Activated CD8-positive, alpha-beta memory T cell treated with anti-CD3 and anti-CD28 coated beads, Interleukin-2, amount 50 U/mL, for 48 hours (primary cell): ENCODE measurements at places on chromosomes 16 and 17.
A peak's percentile ranks its signal among the peaks of the same experiment; 100 is the strongest.

- DNase-seq, result no peak
Measured at GRCh38 chr16:53297477-53297876, 136.8 kb upstream of the RBL2 start.

DNA sequence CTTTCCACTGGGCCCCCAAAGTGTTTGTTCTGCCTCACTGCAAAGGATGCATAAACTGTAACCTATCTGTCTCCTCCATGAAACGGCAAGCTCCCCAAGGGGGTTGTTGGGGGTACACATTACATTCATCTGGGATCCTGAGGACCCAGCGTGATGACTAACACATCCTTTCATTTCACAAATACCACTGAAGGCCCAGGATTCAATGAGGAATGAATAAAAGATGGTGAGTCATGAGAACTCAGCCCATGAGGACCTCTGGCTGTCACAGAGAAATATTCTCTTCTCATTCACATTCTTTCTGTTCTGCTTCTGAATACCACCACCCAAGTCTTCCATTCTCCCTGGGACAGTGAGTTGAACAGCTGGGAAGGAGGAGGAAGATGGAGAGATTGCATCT lies 149.8 kb downstream of the RBFOX3 start:
- no peak for DNase-seq

GRCh38 chr17:57939797-57940196 lies 15.4 kb downstream of the CUEDC1 start:
- DNase-seq, result no peak

DNA sequence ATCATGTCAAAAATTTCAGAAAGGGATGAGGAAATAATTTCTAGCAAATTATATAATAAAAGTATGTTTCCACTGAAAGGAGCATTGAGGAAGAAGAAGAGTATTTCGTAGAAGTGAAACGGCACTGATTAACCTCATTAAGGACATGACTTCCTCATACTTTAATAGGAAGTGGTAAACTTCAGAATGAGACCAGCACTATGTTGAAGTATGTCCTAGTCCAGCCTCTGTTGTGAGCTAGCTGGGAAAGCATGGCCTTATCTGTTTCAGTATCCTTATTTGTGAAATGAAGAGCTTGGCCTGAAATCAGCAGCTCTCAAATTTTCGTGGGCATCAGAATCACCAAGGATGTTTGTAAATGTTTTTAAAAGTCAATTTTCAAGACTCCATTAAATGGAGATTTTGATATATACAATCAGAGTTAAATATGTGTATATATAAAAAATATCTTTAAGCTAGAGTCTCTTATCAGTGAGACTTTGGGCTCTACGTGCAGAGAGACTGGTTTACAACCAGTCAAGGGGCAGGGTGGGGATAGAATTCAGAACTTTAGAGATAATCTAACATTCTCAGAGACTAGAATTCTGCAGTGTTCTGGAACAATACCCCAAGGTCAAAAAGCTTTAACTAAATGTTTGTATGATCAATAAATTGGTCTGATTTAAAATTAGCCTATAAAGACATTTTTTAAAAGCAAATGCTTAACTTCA lies 365.4 kb downstream of the CDH13 start:
- DNase-seq, result no peak

DNA sequence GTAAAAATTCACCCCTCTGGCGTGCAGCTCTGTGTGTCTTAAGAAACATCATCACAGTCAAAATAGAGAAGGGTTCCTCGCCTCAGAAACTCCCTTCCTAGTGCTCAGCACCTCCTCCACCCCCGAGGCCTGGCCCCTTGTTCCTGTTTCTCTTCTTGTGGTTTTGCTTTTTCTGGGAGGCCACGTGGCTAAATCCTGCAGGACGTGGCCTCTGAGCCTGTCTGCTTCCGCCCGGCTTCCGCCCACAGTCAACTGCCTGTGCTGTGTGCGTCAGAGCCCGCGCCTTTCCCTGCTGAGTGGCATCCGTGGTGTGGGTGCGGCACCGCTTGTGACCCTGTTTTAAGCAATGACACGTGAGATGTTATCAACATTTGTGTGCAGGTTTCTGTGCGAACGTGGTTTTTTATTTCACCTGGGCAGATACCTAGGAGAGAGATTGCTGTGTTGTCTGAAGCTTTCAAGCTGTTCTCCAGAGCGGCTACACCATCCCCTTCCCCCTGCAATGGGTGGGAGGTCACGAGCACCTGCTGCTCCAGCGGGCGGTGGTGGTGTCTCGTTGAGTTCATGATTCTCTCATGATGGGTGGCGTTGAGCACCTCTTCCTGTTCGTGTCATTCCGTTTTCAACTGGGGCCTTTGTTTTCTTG lies 21.7 kb downstream of the ACSF3 start:
- DNase-seq, result peak; percentile 87

DNA sequence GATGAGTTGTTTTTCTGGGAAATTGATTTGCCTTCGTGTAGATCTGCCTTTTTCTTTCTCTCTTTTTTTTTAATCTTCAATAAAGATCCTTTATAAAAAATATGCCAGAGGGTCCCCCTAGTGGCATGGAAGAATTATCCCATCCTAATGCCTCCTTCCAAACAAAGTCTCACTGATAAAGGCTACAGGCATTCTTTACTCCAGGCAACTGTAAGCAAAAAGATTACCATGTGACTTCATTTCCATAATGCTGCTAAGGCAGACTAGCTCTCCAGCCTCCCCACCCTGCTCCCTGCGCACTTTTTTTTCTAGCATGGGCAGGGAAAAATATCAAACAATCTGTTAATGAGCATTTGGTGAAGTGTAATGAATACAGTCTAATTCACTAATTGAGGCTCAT lies 220.2 kb upstream of the CDH8 start:
- DNase-seq, result no peak

DNA sequence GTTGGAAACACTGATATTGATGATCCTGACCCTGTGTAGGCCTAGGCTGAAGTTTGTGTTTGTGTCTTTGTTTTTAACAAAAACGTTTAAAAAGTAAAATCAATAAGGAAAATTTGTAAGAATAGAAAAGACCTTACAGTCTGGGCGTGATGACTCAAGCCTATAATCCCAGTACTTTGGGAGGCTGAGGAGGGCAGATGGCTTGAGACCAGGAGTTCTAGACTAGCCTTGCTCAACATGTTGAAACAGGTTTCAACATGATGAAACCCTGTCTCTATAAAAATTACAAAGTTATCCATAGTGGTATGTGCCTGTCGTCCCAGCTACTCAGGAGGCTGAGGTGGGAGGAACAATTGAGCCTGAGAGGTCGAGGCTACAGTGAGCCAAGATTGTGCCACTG lies 18.3 kb upstream of the TOM1L1 start:
- DNase-seq, result no peak

GRCh38 chr17:34616148-34616547 lies 36.8 kb downstream of the TMEM132E start:
- DNase-seq, result no peak

GRCh38 chr16:6864244-6864643 lies 468.4 kb upstream of the RBFOX1 start:
- DNase-seq, result no peak

- DNase-seq, result no peak
Measured at GRCh38 chr16:11296706-11297491, 15.8 kb upstream of the PRM1 start.

DNA sequence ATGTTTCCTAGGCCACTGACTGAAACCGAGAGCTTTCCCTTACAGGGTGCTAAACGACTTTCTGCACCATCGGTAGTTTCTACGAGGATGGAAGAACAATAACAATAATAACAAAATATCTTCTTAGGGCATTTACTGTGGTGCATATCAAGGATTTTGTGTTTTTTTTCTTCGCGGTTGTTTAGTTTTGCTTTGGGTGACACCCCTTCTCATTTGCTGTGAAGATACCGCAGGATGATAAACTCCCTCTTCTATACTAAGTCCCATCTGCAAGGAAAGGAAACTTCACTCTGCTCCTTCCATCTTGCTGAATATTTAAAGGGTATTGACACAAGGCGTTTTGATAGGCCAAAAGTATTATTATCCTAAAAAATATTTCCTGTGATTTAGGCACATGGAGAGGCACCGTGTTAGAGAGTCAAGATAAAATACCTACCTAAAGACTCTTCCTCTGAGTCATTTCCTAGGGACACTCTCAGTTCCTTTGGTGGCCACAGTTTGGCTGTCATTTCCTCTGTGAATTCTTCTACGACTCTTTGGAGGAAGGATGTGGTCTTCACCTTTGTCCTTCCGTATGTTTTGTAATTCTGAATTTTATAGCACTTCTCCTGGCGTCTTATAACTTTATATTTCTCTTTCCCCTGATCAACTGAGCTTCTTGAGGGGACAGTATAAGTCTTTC lies 318.8 kb downstream of the CDH13 start:
- DNase-seq, result no peak

DNA sequence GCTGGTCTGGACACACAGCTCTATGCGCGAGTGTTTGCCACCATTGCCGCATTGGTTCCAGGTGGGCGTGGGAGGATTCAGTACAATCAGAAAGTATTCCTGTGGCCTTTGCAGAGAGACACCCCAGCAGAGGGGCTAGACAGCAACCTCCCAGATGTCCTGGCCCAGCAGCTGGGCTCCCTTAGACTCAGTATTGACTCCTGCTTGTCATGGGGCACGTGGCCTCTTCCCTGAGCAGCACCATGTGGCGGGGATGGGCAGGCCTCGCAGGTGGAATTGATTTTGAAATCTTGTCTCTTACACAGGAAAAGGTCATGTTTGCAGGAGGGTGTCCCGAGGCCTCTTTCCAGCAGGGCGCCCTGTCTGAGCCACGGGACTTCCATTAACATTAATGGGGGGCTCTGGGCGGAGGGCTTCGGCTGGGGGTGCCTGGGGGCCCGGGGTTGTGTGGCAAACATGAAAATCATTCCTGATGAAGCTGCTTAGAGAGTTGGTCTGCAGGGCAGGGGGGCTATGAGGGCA lies 96.4 kb downstream of the C16orf78 start:
- peak; percentile 40 for DNase-seq

DNA sequence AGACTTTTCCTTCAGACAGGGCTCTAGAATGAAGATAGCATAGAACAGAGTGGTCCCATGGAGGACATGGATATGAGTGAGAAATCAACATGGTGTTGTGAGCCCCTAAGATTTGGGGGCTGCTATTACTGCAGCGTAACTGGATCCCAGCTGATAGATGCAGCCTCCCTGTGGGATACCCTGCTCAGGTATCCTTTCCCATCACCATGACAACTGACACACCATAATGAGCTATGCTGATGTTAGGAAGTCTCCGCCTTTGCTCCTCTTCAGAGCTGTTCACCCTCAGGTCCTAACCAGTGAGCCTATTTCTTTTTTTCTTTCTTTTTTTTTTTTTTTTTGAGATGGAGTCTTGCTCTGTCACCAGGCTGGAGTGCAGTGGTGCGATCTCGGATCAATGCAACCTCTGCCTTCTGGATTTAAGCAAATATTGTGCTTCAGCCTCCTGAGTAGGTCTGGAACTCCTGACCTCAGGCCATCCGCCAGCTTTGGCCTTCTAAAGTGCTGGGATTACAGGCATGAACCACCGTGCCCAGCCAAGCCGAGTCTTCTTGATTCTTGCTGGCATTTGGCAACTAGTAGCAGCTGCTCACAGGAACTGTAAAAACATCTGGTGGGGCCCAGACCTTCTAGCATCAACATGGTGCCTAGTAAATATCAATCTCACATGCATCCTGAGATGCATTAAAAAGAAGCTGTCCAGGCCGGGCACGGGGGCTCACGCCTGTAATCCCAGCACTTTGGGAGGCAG lies 17.1 kb downstream of the STX4 start:
- DNase-seq, result no peak

DNA sequence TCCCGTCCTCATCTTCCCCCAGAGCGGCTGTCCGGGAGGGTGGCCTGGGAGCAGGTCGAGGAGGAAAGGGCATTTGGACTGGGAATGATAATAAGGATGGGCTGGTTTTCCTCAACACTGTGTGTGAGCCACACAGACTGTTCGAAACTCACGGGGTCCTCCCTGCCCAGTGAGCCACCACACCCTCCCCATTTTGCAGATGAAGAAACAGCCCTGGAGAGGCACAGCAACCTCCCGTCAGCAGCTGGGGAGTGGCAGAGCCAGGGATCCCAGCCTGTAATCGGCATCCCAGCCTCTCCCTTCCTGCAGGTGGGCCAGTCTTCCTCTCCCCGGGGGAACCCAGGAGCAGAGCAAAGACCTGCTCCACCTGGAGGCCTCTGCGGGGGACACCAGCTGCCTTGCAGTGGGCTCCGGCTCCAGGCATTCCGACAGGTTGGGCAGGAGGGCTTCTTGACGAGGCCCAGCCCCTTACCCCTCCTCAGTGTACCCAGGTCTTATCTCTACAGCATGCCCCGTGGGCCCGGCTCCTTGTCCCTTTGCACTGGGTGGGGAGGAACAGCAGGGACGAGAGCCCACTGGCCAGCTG lies 23.8 kb downstream of the ENGASE start:
- DNase-seq, result no peak

DNA sequence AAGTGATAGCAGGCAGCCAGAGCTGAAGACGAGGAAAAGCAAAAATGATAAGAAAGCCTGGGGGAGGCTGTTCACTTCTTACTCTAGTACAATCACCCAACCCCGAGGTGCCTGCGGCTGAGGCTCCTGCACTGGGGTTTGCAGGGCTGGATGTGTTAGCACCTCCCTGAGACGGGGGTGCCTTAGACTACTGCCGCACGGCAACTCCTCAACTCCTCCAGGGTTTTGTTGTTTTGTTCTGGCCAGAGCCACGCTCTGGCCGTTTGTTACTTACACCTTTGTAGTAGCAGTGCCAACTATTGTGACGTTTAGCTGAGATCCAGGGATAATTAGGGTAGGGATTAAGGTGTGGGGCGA lies 51.5 kb downstream of the LDHD start:
- peak; percentile 62 for DNase-seq

DNA sequence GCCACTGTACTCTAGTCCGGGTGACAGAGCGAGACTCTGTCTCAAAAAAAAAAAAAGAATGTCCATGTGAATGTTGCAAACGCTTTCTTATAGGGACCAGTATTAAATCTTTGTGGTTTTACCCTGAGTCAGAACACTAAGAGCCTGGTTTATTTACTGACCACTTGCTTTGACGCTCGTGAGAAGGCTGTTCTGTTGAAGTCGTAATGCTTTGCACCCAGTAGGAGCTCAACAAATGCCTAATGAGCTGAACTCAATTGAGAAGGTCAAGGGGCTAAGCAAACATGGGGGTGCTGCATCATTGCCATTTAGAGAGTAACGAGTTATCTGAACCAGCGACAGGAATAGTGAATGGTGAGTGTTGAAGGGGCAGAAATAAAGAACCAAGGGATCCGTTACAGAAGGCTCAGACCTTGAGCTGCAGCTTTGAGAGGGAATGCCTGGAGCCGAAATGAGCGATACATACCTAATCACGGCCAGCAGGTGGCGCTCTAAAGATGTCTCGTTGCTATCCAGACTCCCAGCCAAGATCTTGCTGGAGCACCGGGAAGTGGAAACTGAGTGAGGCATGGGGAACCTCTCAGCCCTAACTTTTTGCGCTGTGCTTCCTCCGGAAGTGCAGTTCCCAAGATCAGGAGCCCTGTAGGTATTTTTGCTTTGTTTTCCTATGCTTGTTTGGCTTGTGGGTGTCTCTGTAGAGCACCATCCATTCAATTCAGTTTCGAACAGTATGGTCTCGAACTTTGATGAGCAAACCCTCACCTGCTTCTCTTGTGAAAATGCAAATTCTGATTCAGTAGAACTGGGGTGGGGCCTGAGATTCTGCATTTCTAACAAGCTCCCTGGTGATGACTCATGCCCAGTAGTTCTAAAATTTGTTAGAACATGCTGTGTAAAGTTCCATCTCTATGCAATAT lies 12.6 kb upstream of the RNF222 start:
- peak; percentile 94 for DNase-seq
